Stimulated activated CD8-positive, alpha-beta memory T cell treated with anti-CD3 and anti-CD28 coated beads, Interleukin-7, amount 100 ng/mL, for 1 hour (primary cell): ENCODE measurements at places on chromosomes 6 and 20.

DNA sequence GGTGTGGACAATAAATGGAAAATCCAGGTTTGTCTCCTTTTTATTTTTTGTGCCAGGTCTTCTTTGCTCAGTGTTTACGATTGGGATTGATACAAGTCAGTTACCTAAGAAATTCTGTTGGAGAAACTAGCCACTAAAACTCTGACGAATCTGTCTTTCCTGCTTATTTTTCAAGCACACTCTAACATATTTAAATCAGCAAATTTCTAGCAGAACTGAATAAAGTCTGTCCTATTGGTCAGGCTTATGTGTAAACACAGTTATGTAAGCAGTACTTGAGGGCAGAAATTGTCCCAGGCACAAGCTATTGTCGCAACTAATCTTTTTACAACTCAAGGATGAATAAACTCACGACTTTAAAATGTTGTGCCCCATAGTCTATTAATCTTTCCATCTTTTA is 12.1 kb upstream of the EXOC2 start:
- DNase-seq: no peak

GRCh38 chr20:12554426-12554825 is 454.3 kb upstream of the SPTLC3 start:
- DNase-seq: no peak

DNA sequence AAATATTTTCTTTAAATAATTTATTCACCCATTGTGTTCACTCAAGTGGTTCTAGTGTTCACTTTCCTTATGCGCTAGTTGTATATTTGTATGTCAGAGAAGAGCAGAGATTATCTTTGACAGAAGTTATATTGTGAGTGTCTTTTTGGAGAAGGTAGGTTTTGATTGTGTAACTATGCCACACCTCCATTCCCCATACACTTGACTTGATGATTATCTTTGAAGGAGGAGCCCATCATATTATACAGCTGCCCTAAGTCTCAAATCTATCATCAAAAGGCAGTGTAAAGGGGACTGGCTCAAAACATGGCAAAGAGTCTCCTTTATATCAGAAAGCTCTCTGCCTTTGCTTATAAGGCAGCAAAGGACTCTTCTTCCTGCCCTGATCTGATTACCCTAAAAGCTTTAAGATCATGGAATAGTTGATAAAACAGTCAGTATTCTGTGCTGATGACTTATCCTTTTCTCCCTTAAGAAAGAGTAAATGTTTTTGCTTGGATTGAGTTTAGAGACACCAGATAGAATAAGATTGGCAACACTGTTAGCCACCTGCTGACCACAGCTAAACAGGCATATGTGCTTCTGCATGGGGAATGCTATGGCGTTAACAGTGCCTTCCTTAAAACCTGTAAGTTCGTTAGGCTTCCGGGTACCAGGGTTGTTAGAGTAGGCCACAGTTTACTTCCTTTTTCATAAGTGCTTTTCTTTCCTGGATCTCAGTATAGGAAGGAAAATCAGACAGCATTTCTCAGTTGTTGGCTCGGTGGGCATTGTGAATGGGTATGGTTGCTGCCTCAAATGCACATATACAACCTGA is 22.6 kb downstream of the TOP1 start:
- no peak for DNase-seq

GRCh38 chr20:43066125-43066524 is 123.6 kb downstream of the PTPRT start:
- no peak for DNase-seq

GRCh38 chr6:33586108-33586640 is 6.1 kb upstream of the BAK1 start:
- no peak for DNase-seq

DNA sequence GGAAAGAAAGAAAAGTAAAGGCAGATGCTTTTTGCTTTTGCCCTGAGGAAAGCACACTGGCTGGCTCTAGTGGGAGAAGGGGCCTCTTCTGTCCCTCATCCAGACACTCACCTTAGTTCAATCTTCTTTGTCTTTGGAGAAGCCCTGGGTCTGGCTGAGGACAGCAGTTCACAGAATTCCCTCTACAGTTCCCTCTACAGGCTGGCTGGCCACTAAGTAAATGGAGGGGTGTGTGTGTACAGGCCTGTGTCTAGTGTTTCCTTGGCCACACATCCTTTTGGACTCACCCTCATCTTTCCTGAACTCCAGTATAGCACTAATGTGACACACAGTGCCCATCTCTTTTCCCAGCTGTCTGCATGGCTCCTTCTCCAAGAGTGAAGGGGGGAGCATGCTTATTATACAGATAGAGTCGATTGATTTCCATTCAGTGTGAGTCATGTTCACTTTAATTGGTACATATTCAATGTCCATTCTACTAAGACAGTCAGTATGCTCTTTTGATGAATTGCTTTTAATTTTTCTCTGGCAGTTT is 26.0 kb upstream of the CLVS2 start:
- DNase-seq: no peak

- DNase-seq: no peak
Observed at GRCh38 chr6:128487746-128488145, 32.7 kb downstream of the PTPRK start.

GRCh38 chr6:49933526-49933925 is 30.4 kb downstream of the DEFB114 start:
- DNase-seq: no peak

- no peak for DNase-seq
Observed at GRCh38 chr20:48901326-48901725, 20.2 kb upstream of the ARFGEF2 start.

GRCh38 chr6:163001330-163001729 is 273.6 kb downstream of the PACRG start:
- no peak for DNase-seq

DNA sequence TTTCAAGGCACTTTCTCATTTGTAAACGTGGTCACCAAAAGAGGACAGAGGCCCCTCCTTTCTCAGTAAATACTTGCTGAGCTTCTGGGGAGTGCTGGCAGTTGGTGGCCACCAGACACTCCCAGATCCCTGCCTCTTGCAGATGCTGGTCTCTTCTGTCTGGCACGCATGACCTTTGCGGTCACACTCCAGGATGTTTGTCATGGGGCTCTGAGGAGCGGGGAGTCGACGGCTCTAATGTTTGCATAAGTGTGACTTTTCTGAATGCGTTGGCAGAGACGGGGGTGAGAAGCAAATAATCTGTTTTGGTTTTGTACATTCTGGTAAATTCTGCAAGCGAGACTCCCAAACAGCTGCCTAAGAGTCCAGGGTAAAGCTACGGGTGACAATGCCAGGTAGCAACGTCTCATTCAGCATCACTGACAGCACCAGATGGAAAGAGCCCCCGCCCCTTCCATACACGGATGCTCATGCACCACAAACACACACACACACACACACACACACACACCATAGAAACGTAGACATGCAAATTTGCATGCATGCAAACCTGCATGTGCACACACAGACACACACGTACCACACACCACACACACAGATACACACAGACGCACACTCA is 101.1 kb downstream of the YTHDF1 start:
- DNase-seq: no peak

DNA sequence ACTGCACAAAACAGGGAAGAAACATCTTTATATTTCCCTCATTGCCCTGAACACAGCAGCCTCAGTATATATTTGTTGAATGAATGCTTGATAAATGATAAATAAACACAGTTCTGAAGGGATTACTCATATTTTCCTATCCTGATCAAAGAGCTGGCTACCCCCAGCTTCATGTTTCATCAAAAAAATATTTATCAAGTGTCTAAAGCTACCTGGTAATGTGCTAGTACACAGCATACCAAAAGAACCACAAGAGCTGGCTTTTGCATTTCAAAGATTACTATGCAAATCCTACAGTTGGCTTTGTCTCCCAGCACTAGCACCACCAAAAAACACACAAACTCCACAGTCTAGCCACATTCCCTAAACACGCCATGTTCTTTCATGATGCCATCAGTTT is 130.0 kb downstream of the BTBD9 start:
- DNase-seq: no peak

- no peak for DNase-seq
Observed at GRCh38 chr6:143468026-143468425, 17.4 kb downstream of the PEX3 start.

GRCh38 chr20:6135347-6135746 is 12.5 kb upstream of the FERMT1 start:
- DNase-seq: no peak

GRCh38 chr6:69456086-69456485 is 340.7 kb downstream of the LMBRD1 start:
- no peak for DNase-seq

- no peak for DNase-seq
Observed at GRCh38 chr6:31815025-31815838, at the start of the genes HSPA1A and HSPA1L. Gene HSPA1A, plus strand, starts transcription at chr6:31815543. Its CDS starts 214 bp downstream, at chr6:31815757. Gene HSPA1L, minus strand, starts transcription at chr6:31815283. Its CDS starts 3,311 bp downstream, at chr6:31811972.
